ENCODE measurements at places on chromosomes 6 and 20.

DNA sequence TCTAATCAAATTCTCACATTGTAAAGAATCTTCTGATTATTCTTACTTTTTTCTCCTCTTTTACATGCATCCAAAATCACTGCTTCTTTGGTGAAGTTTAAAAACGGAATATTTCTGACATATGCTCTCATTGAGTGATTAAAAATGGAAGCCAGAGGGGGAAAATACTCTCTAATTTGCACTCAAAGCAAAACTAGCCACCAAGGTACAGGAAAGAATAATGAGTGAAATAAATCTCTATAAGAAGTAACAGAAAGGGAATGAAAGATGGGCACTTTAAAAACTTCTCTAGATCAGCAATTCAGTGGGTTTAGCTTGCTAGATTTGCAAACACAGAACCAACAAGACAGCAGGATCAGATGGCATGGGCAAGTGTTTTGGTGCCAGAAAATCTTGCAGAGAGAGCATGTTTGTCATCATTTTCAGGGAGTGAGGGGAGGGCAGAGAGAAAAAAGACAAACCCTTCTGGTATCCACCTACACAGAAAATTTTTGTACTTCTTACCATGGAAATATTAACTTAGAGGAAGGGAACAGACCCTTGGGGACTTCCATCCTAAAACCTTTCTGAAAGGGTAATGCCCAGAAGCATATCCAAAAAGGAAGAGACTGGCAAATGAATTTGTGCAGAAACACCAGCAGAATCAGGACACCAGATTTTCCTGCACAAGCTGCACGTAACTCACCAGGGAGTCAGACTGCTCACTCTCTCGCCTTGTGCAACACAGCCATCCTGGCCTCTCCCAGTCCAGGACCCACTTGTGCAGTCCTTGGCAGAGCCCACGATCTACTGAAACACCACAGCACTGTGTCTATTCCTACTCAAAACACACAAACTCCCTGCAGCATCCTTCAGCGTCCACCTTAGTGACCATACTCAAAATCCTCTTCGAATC, 270.2 kb upstream of the PRDM1 start:
- no peak for DNase-seq

DNA sequence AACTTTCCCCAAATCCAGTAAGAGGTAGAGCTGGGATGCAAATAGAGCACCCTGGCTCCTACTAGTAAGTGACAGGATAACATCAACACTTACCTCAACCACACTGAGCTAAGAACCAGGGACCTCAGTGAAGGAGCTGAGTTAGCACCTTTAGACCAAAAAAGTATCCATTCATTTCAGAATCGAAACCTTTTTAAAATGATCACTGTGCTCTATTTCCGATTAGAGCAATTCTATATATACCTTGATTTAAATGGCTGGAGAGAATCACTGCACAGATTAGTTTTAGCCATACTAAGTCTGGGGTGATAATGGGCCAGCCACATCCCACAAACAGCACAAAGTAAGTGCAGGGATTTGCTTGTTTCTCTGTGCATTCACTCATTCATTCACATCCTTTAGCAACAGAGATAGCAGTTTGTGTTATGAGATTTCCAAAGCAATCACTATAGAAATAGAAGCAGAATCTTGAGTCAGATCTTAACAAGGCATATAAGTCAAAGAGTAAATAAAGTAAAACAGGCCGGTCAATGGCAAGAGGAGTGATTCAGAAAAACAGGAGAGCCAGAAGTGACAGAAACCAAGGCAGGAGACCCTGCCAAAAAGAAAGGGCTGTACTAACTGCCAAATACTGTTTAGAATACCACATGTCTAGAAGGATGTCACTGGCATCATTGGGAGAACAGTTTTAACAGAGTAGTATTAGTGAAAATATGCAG, 136.3 kb downstream of the KIF13A start:
- DNase-seq, result no peak

- DNase-seq, result no peak
Observed at GRCh38 chr20:8117636-8118035, 14.4 kb upstream of the PLCB1 start.

DNA sequence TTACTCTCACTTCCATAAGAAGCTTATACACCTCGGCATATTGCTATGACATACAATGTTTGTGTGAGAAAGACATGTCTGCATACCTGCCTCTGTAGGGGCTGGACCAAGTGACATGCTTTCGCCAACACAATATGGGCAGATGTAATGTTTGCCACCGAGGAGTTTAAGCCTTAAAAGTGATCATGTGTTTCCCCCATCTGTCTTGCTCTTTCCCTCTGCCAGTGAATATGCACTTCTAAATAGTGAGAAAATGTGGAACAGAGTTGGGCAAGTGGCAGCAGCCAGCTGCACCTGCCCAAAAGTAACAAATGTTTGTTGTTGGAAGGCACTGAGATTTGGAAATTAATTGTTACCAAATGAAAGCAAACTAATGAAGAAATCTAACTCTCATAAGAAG, 274.8 kb upstream of the BTBD3 start:
- no peak for DNase-seq

DNA sequence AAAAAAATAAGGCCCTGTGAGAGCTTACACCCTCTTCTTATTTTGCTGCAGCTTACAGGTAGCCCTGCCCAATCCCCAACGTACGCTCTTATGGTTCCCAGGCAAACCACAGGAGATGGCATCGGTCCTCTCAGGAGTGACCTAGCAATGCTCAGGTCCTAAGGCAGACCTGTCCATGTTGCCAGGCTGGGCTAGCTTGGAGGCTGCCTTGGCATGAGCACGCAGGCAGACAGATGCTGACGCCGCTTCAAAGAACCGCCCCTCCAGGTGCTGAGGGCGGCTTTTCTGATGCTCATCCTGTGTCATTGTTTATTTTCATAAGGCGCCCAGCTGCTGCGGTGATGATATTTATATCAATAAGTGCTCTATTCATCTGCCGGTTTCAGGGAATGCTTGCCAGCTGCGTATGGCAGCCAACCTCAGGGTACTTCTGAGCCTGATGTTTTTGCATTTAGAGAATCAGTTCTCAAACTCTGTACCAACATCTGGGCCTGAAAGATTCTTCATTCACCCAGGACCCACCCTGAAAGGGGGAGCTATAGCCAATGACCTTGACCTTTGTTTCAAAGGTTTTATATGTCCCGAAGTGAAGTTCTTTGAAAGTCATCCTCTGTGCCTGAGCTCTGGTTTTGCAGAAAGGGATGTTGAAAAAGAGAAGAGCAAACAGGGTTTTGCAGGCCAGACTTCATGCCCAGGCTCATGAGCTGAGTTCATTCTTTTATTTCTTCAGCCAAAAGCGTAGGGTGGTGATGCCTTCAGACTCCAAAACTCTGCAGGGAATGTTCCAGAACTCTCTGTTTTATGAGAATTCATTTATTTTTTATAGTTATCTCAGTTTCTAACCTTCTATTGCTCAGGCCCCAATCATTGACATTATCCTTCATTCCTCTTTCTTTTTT, 475.6 kb upstream of the CHD6 start:
- DNase-seq, result no peak

DNA sequence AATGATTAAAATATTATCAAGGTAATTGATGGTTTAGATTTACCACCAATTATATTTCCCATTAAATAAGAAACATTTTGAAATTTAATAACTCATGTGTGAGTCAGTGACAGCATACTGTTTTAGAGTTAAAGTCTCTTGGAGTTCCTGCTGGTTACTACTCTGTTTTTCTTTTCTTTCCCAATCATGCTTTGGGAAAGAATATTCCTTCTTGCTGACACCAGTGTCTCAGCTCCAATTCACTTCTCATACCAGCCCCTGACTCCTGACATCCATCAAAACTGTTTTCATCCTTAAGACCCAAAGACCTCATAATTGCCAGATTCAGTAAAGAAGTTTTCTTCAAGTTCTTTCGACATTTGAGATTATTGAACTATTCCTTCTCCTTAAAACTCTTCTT, 50.3 kb downstream of the AIG1 start:
- no peak for DNase-seq

GRCh38 chr6:128174724-128175123, 273.9 kb upstream of the THEMIS start:
- no peak for DNase-seq

DNA sequence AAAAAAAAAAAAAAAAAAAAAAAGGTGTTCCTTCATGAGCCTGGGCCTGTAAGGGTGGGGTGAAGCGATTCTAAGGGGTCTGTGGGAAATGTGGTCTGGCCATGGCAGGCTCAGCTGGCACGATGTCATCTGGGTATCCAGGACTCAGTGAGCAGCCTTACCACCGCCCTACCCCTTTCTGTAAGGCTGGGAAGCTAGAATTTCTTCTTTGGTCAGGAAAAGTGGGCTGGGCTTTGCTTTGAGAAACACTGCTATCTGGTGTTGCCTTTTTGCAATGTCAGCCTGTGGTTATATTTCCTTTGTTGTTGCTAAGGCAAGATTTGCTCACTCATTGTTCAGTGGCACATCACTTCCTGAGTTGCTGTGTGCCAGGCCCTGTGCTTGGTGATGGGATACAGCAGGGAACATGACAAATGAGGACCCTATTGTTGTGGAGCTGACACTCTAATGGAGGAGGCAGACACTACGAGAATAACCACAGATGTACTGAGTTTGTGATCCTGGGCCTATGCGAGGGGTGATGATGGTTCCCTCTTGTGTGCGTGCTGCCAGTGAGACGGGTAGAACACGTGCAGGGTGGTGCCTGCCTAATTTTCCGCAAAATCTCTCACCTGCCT, 45.9 kb upstream of the ZNFX1 start:
- peak; percentile 18 for DNase-seq

DNA sequence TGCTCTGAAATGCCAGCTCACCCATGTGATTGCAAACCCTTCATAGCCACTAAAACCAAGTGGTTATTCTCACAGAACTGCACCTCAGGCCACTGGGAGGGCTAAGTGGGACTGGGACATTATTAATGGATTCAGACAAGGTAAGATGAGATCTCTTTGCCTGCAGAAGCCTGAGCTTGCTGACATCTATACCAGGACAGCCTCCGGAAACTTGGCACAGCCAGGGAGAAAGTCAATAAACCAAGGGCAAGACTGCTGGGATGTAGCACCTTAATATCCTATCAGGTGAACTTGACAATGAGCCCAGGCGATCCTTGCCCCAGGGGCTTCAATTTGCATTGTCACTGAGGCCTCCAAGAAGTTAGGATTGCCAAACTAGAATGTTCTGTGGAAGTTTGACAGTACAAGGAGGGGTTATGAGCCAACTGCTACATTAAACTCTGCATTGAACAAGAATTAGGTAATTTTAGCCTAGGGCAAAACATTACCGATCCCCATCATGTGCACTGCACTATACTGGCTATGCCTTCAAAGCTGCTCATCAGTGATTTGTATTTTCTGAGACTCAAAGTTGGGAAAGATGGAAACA, 60.1 kb upstream of the RALGAPA2 start:
- DNase-seq, result no peak

DNA sequence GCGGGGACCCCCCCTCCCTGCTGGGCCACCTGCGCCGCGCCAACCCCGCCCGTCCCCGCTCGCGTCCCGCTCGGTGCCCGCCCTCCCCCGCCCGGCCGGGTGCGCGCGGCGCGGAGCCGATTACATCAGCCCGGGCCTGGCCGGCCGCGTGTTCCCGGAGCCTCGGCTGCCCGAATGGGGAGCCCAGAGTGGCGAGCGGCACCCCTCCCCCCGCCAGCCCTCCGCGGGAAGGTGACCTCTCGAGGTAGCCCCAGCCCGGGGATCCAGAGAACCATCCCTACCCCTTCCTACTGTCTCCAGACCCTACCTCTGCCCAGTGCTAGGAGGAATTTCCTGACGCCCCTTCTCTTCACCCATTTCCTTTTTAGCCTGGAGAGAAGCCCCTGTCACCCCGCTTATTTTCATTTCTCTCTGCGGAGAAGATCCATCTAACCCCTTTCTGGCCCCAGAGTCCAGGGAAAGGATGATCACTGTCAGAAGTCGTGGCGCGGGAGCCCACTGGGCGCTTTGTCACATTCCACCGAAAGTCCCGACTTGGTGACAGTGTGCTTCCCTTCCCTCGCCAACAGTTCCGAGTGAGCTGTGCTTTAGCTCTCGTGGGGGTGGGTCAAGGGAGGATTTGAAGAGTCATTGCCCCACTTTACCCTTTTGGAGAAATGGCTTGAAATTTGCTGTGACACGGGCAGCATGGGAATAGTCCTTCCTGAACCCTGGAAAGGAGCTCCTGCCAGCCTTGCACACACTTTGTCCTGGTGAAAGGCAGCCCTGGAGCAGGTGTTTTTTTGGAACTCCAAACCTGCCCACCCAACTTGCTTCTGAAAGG, 2.1 kb downstream of the VEGFA start:
- peak; percentile 76 for DNase-seq

GRCh38 chr6:136994782-136995181, 50.0 kb downstream of the IL20RA start:
- no peak for DNase-seq
